Vagina (tissue), 2 donors: ENCODE measurements at places on chromosomes 5 and 9. TPM values are rescaled to one million over a fixed set of nuclear protein-coding genes. Genes with fewer than 3 reads are reported as not detected.

Gene LURAP1L
- total RNA-seq, result 14.5 TPM

Gene GRXCR2
- not detected for total RNA-seq

DNA sequence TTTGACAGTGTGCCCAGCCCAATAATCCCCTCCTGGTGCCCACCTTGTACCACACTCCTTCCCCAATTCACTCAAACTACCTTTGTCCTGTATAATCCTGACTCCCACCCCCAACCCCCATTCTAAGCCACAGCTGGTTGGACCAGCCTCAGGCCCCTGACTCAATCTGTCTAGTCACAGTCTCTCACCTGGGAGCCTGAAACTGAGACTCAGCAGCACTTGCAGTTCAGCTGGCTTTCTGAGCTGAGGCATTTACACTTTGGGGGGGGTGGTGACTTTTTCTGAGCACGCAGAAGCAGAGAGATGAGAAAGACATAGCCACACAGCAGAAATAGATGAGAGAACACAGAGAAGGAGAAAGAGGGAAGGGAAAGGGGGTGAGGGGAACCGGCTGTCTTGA, 247.3 kb downstream of the MAN2A1 start:
- no peak for DNase-seq

GRCh38 chr9:122389799-122390481, 19.1 kb downstream of the PTGS1 start:
- peak; percentile 87 for DNase-seq
